ENCODE measurements at places on chromosomes 11 and 22.

- DNase-seq = no peak
These were observed 3.1 kb downstream of the CYB5R3 start for GRCh38 chr22:42645938-42646568.

- peak; percentile 69 for DNase-seq
These were observed 6.7 kb downstream of the SCARF2 start for GRCh38 chr22:20430720-20431510.

GRCh38 chr11:115905341-115906000, 401.3 kb upstream of the CADM1 start:
- no peak for DNase-seq

DNA sequence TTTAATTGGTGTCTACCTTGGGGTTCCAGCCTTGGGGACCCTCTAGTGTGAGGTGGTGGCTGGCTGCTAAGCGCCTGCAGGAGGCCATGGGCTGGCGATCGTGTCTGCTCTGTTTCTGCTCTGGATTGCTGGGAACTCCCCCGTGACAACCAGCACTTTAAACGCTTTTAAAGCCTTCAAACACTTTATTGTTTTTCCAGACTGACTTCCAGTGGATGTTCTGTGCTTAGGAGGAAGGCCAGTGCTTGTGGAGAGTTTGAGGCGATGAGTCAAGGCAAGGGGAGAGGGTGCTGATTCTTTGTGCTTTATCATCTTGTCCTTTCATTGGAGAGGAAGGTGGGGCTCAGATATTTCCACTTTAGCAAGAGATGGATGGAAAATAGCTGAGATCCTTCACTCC, 81.6 kb downstream of the FLI1 start:
- DNase-seq = no peak

DNA sequence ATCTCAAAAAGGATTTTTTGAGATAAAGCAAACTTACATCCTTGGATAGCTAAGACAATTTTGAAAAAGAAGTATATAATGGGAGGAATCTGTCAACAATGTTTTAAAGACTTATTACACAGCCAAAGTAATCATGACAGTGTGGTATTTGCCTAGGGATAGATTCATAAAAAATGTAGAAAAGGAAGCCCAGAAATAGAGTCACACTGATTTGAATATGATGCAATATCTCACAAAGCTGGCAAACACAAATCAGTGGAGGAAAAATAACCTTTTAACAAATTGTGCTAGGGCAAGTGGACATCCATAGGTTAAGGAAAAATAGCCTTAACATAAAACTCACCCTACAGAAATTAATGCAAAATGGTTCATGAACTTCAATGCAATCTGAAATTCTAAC, 6.0 kb downstream of the XKR3 start:
- no peak for DNase-seq

- DNase-seq = peak; percentile 54
These were observed 23.2 kb downstream of the COMMD9 start for GRCh38 chr11:36265793-36266628.

GRCh38 chr11:19191530-19192169, 10.1 kb downstream of the CSRP3 start:
- DNase-seq = no peak

DNA sequence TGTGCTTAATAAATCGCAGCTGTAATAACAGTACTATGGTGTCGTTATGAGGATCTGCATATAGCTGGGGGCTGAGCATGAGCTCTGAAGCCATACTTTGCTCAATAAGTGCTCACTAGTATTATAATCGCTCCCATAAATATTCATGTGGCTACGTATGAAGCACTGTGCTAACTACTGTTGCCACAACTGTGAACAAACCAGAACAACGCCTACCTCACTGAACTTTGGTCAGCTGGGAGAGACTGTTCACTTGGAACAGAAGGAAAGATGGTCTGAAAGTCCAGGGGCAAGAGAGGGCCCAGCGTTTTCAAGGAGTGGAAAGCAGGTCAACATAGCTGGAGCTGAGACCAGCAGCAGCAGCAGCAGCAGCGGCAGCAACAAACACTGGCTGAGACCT, 141.6 kb downstream of the EFCAB6 start:
- no peak for DNase-seq

DNA sequence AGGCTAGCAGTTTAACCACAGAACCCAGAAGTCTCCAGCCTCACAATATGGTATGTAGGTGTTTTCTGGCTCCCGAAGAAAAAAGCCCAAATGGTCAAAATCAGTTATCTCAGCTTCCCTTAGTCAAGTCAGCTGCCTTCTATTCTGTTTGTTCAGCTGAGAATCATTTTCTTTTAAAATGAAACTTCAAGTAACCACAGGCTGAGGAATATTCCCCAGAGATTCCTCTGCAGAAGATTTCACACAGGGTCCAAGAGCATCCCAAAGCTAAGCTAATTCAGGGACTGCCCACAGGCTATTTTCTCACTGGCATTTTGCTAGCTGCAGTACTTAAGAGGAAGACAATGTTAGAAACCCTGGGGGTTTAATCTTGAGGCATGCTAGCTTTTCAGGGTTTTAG, 977.0 kb upstream of the CHORDC1 start:
- DNase-seq = no peak
